H54 (cell line): ENCODE measurements at places on chromosomes 1 and 21.

- peak; percentile 77 for DNase-seq
Observed at GRCh38 chr1:31843506-31843905, 27.7 kb upstream of the SPOCD1 start.

DNA sequence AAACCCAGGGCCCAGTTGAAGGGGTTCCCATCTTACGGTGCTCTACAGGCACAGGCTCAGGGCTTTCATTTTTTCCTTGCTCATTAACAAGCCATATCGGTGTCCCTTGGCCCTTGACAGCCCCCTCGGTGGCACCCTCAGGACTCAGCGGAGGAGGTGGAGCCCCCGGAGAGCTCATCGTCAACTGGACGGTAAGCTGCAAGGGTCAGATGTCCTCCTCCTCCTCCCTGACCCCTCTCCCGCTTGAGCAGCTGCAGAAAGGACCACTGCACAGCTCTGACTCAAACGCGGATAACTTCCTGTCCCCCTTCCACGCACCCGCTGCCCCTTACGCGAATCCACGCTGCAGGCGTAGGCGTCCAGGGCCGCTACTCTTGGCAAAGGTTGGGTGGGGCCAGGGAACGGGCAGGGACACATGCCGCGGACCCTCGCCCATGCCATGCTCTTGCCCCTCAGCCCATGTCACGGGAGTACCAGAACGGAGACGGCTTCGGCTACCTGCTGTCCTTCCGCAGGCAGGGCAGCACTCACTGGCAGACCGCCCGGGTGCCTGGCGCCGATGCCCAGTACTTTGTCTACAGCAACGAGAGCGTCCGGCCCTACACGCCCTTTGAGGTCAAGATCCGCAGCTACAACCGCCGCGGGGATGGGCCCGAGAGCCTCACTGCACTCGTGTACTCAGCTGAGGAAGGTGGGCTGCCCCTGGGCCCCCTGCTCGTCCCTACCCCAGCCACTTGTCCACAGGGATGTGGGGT, 14.7 kb downstream of the TMEM81 start:
- no peak for DNase-seq

- peak; percentile 44 for DNase-seq
Observed at GRCh38 chr1:154423304-154423987, 18.3 kb downstream of the IL6R start.

DNA sequence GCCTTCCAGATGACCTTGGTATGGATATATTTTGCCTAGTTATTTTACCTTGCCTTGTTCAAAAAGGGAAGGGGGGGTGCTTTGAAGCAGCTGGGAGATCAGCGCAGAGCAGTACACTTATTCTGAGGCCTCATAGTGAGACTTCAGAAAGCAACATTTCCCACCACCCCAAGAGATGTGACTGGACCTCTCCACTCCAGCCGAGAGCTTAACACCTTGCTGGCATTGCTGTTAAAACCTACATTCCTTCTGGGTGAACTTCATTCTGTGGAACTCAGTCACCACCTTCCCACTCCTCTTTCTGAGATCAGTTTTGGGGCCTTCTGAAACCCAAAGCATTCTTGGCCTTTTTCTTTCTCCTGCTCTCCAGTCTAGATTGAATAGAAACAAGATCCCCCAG, 148.7 kb downstream of the BARHL2 start:
- DNase-seq: no peak

GRCh38 chr1:192877283-192877886, 68.5 kb downstream of the RGS2 start:
- no peak for DNase-seq

GRCh38 chr1:228830185-228830953, 95.1 kb downstream of the RHOU start:
- no peak for DNase-seq
